Mesangial cell (primary cell): ENCODE measurements at places on chromosomes 4 and X. TPM values are rescaled to one million over a fixed set of nuclear protein-coding genes. Genes with fewer than 3 reads are reported as not detected.

GAR1 gene
- 6.5 and 9.6 TPM in 2 replicates for total RNA-seq

MAGEA9B gene
- total RNA-seq = not detected in 2 replicates

MAGEA1 gene
- not detected in 2 replicates for total RNA-seq

KLF3 gene
- 16.5 and 27.0 TPM in 2 replicates for total RNA-seq

CSAG2 gene
- total RNA-seq = not detected in 2 replicates

SPANXN3 gene
- 0.49 TPM in 1 of 2 replicates, not detected in the other for total RNA-seq

CXCR3 gene
- not detected in 2 replicates for total RNA-seq

DAPP1 gene
- under 0.01 TPM in 1 of 2 replicates, not detected in the other for total RNA-seq

DOK7 gene
- total RNA-seq = 1.5 and 8.6 TPM in 2 replicates

PTTG2 gene
- total RNA-seq = not detected in 2 replicates

PRDM5 gene
- 3.9 and 4.9 TPM in 2 replicates for total RNA-seq

TAF7L gene
- under 0.01 and 0.33 TPM in 2 replicates for total RNA-seq

NRK gene
- 9.9 and 17.1 TPM in 2 replicates for total RNA-seq

GRK4 gene
- 1.6 and 3.0 TPM in 2 replicates for total RNA-seq

GAGE12H gene
- not detected in 2 replicates for total RNA-seq

SOWAHB gene
- total RNA-seq = 0.81 and 3.8 TPM in 2 replicates

GAB1 gene
- 5.1 and 8.7 TPM in 2 replicates for total RNA-seq

SYTL5 gene
- 0.13 and 0.16 TPM in 2 replicates for total RNA-seq

FGF2 gene
- total RNA-seq = 10.9 and 11.2 TPM in 2 replicates

NALF2 gene
- total RNA-seq = 0.16 TPM in 1 of 2 replicates, not detected in the other

HSFX4 gene
- not detected in 2 replicates for total RNA-seq

XPNPEP2 gene
- total RNA-seq = not detected in 2 replicates

FAM9C gene
- not detected in 2 replicates for total RNA-seq

PROM1 gene
- total RNA-seq = 13.9 and 14.6 TPM in 2 replicates

SPANXN2 gene
- not detected in 2 replicates for total RNA-seq

UGT2B7 gene
- total RNA-seq = 50.4 and 185 TPM in 2 replicates
